GM13977 (cell line): ENCODE measurements at places on chromosomes 5 and 9.

GRCh38 chr9:131503626-131504465 lies 1.1 kb downstream of the POMT1 start:
- DNase-seq, result peak; percentile 58

DNA sequence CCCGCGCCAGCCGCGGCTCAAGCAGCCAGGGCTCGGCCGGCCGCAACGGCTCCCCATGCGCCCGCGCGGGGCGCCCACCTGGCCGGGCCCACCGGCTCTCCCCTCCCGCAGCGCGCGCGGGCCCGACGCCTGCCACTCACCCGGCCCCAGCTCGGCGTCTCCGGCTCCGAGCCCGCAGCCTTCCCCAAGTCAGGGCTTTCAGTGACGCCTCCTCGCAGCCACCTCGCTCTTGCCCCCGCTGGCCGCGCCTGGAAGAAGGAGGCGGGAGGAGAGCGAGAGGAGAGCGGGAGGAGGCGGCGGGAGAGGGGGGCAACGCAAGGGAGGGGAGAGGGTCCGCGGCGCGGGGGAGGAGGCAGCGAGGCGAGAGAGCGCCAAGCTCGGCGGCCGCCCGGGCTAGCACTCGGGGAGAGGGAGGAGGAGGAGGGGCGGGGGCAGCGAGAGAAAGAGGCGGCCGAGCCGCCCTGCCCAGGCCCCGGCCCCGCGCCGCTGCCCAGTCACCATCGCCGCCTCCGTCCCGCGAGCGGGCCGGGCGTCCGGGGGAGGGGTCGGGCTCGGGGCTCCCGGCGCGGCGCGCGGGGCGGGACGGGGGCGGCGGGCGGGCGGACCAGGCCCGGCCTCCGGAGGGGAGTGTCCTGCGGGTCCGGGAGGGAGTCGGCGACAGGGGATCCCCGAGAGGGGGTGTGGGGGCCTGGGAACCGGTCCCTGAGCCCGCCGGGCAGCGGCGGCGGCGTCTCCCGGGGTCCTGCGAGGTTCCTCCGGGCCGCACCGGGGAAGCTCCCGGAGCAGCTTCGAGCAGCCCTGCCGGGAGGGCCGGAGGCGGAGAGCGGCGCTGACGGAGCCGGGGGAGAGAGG lies at the start of gene LHFPL2:
TSS of gene LHFPL2 (minus strand) at position 414 of the 852 bp plus-strand sequence. CDS start 138,559 bp downstream, outside the sequence.
- DNase-seq, result peak; percentile 87

DNA sequence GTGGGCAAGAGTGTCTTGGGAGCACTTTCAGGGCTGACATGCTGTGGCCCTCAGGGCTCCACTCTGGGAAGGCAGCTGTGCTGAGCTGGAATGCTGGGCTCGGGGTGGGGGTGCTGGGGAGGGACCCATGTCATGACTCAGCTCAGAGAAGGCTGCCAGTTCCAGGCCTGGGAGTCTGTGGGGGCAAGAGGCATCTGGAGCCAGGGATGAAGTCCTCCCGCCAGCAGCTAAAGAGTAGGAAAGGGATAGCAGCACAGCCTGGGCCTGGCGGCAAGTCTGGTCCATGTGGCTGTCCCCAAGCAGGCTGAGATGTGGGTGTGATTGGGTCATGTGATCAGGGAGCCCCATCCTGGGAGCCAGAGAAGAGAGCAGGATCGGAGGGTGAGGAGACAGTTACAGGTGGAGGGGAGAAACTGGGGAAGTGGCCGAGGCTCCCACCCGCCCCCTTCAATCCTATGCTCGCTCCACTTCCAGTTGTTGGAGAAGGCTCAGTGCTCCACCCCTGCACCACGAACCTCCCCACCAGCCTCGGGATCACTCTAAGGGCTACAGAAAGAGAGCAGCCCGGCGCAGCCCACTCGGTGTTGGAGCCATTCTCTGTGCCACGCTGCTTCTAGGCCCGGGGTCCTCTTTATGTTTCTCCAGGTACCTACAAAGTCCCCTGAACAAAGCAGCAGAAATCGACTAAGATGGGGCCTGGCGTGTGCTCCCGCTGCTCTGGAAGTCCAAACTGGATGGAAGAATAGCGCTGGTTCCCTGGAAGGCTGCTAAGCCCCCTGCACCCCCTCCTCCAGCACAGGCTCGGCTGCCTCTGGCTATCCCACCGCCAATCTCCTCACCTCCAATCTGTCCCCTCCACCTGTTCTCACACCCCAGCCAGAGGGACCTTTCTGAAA lies 12.0 kb downstream of the PDGFRB start:
- no peak for DNase-seq

- DNase-seq, result peak; percentile 56
Observed at GRCh38 chr5:60843386-60843935, 608 bp downstream of the ELOVL7 start.

DNA sequence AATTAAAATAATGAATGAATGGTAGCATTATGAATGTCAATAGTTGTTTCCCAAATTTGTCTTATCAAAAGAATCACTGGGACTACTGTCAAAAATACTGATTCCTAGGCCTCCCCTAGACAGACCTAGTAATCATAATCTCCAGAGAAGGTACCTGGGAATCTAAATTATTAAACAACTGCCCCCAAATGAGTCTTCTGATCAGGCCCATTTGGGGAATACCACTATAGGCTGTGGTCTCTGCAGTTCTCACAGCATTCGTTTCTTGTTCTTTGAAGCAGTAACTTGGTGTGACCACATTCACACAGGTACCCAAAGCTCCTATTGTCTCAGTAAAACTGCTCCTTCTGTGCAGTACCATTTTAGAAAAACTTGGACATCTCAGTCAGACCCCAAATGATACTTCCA lies 230.9 kb downstream of the PIK3R1 start:
- DNase-seq, result peak; percentile 57

GRCh38 chr5:73858776-73859175 lies 232.8 kb downstream of the ARHGEF28 start:
- no peak for DNase-seq

DNA sequence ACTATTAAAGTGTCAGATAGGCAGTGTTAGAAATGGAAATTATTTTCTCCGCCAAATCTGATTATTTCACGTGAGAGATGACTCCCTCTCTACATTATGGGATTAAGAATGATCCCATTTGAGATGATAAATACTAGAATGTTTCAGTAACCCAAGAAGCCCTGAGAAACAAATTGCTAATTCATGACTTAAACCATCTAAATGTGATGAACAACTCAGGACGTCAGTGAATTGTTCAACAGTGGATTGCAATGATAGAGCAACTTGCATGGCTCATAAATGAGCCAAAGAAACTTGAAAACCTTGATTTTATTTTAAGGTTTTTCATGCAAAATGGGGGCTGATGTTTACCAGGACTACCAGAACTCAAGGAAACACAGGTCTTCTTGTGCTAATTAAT lies 350.5 kb upstream of the WWC1 start:
- no peak for DNase-seq
